ENCODE measurements at places on chromosomes 12 and 14.

- no peak for DNase-seq
Observed at GRCh38 chr12:9856151-9856550, 13.0 kb downstream of the CLEC2B start.

GRCh38 chr14:93319494-93319893, 13.3 kb downstream of the BTBD7 start:
- no peak for DNase-seq

GRCh38 chr12:52645120-52645761, 6.8 kb downstream of the KRT2 start:
- no peak for DNase-seq

- DNase-seq: no peak
Observed at GRCh38 chr12:124509300-124509675, 58.1 kb downstream of the NCOR2 start.

DNA sequence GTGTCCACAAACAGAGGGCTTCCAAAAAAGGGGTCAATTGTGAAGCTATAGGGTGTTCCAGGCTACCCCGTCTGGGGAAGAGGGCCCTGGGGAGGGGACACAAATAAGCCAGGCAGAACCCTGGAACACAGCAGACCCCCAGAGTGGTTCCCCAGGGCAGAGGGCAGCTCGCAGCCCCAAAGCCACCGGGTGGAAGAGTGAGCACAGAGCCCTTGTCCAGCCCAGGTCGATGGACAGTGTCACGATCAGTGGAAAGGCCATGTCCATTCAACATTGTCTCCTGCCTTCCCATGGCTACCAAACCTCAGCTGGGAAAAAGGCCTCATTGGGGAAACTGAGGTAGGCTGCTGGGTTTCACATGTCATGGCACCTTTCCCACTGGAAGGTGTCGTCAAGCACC, 131.4 kb downstream of the DICER1 start:
- DNase-seq: no peak

- DNase-seq: no peak
Observed at GRCh38 chr14:61368114-61368710, 46.8 kb downstream of the PRKCH start.

DNA sequence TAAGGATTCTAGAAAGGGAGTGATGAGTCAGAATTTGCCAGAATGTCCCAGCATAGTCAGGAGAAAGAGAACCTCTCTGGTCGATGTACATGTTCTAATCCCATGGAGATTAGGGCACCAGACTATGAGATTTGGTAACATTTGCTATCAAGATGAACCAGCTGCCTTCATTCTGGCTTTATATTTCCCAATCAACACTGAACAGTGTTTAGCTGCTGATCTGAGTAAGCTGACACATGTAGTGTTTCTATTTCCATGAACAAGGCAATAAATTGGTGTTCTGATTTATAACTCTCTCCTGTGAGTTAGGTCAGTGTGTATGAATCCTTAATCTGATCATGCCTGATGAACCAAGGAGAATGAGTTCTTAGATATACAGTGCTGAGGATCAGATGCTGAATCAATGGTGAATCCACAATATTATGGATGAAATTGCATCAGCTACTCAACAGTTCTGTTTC, 158.0 kb upstream of the AMIGO2 start:
- no peak for DNase-seq

DNA sequence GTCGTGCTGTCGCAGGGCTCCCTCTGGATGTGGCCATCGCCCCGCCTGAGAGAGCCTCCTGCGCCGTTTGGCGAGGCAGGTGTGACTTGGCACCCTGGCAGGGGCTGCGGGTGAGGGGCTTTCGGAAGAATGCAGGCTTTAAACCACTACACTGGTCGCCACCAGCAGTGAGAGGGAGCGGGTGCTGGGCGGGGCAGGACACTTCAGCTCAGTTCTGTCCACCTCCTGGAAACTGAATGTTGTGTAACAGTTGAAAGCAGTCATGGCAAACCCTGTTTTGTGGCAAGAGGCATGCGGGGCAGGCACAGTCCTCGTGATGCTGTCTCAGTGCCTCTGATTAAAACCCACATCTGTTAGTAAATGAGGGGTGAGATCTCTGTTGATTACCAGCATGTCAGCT, 55.9 kb downstream of the AACS start:
- no peak for DNase-seq

GRCh38 chr14:20857630-20858261, 33.4 kb upstream of the RNASE3 start:
- peak; percentile 42 for DNase-seq

- DNase-seq: peak; percentile 9
Observed at GRCh38 chr12:53325511-53326061, 4.2 kb upstream of the AAAS start.

DNA sequence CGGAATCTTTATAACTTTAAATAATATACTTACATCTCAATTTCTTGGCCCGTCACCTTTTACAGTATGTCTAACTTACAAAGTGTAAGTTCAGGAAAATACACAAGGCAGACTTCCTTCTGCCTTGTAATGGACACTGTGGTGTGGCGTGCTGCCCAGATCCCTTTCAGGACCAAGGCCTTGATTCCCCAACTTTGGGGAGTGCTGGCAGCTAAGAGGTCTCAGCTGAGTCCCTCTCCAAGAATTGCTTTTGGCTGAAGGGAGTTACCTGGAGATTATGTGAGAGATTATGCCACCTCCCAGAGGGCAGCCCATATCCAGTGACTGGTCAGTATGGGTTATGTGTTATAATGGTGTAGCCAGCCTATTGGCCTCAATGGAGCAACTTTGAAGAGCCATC, 21.2 kb upstream of the BATF start:
- DNase-seq: no peak

DNA sequence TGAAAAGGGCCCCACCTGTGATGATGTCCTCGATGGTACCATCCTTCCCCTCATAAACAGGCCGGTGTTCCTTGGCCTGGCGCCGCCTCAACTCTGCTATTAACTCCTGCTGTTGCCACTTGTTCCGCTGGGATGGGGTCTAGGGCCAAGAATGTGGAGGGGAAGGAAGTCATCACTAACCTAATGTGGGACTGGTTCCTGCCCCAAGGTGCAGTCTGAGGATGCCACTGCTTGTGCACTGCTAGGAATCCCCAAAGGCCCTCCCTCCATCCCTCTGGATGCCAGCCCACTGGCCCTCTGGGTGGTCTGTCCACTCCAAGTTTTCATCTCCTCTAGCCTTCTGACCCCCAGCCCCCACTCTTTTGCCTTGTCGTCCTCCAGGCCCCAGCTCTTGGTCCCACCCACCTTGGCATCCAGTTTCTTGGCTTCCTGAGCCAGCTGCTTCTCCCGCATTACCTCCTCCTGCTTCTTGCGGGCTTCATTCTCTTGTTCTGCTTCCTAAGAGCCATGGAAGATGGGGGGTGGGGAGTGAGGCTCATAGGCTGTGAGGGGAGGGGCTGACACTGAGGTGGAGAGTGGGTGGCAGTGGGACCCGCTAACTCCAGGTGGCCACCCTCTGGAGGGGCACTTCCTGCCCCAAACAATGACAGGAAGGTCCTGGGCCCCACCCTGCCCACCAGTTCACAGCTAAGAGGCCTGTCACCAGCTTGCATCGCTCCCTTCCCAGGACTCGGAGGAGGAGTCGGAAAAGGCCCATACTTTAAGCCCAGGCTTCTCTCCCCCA, 23.7 kb downstream of the PRPF40B start:
- no peak for DNase-seq

- DNase-seq: no peak
Observed at GRCh38 chr14:91897106-91897701, 29.9 kb upstream of the TC2N start.

DNA sequence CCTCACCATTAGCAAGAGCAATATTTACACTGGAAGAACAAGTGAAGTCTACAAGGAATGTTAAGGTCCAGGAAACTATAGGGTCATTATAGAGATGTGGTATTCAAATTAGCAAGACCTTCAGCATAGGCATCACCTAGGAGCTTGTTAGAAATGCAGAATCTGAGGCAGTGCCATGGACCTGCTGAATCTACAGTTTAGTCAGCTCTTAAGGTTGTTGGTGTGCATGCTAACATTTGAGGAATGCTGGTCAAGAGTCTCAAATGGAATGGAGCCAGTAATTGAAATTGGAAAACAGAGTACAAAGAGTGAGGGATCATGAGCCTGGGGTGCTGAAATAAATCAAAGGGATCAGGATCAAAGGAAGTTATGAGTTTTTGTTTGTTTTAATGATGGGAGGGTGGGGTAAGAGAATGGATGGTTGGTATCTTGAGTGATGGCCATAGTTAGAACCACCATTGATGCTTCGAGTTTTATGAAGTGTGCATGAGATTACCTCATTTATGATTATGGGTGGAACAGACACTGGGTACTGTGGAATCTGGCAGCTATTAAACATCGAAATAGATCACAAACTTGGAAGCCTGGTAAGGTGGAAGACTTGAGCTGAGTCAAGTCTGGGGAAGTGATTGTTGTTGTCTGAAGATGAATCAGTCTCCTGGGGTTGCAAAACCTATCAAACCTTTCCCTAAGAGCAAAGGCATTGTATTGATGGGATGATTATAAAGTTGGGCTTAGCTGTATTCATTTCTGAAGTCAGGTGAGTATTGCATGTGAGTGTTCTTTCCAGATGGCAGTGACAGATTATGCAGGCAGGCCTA, 323.3 kb upstream of the E2F7 start:
- no peak for DNase-seq

GRCh38 chr12:10130042-10130441, at the start of gene CLEC7A:
CLEC7A (minus strand) TSS chr12:10130199; CDS start chr12:10130082, 117 bp downstream.
- DNase-seq: no peak

DNA sequence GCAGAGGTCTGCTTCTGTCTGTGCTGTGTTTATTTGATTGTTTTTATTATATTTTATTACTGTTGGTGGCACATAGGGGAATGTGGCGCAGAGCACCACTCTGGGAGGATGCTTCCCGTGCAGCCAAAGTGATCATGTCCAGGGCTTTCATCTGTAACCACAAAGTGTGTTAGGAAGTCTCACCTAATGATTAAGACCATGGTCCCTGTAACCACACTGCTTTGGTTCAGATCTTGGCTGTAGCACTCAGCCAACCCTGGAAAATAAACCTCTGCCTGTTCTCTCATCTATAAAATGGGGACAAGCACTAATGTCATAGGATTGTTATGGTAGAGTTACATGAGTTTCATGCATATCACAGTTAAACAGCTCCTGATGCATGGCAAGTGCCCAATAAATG, 1.9 kb downstream of the RESF1 start:
- DNase-seq: no peak

DNA sequence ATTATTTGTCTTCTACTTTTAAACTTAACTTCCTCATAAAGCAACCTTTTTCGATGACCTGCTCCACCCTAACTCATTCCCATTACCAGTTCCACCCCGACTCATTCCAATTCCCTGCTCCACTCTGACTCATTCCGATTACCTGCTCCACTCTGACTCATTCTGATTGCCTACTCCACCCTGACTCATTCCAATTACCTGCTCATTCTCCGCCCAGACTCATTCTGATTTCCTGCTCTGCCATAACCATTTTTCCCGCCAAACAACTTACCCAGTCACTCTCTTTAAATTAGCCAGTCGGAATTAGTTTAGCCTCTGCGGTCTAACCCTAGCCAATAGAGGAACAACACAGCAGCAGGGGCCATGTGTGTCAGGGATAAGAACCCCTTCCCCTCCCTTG, 249.1 kb downstream of the DPY19L2 start:
- DNase-seq: no peak

DNA sequence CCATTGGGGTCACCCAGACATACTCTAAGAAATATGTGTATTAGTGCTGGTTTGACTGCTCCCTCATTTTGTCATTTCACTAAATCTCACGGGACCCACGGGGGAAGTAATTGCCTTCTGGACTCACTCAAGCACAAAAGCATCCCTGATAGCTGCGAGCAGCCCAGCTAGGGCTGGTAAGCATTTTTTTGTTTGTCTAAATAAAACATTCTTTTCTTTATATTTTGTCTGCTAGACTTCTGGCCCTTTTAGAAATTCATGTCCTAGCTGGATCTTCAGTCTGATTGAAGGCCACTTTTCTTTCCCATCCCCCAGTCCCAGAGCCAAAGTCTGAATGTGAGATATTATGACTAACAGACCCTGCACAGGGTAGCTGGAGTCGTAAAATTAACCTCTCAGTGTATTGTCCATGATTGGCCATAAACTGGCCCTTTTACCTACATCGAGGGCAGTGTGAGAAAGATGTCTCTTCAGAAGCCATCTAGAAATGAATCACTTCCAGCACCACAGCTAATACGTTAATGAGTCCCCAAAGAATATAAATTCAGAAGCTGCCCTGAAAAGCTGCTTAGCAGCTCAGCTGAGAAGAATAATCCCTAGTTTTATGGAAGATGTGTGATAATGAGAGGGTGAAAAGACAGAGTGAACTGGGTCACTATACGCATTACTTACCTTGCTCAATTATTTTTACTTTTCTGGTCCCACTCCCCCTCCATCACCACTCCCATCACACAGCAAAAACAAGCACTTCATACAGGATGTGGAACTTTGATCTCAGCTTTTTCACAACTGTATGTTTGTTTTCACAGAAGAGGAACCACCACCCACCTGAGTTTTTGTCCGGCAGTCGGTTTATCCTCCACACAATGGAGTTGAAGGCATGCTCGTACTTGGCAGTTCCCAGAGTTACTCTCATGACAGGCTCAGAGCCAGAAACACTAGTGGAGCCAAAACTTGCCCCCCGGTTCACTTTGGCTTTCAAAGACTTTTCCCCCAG, 55.6 kb upstream of the GTF2A1 start:
- DNase-seq: no peak
